ENCODE measurements at places on chromosomes 5 and 9. TPM values are rescaled to one million over a fixed set of nuclear protein-coding genes. Genes with fewer than 3 reads are reported as not detected.

DNA sequence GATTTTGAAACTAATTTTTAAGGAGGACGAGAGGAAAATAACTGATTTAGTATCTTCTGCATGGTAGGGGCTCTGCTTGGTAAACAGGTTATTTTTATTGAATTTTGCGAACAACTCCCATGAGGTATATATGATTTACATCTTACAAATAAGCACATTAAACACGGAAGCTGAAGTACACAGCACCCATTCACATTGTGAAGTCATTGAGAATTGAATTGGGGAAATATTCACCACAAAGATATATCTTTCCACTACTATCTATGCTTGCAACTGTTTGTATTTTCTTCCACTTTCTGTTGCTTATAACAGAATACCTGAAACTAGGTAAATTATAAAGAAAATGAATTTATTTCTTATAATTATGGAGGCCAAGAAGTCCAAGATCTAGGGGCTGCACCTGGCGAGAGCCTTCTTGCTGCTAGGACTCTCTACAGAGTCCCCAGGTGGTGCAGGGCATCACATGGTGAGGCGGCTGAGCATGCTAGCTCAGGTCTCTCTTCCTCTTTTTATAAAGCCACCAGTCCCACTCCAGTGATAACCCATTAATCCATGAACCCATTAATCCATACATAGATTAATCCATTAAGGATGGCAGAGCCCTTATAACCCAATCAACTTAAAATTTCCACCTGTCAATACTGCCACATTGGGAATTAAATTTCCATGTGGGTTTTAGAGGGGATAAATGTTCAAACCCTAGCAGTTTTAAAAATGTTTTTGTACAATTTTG is 79.0 kb upstream of the ZNF608 start:
- no peak for DNase-seq

GRCh38 chr5:58455066-58455465 is 4.8 kb downstream of the PLK2 start:
- DNase-seq = no peak

GRCh38 chr5:73381590-73382400 is 66.8 kb downstream of the FOXD1 start:
- DNase-seq = no peak

GRCh38 chr9:68546596-68547390 is 6.1 kb upstream of the TMEM252 start:
- no peak for DNase-seq

- no peak for DNase-seq
Measured at GRCh38 chr9:131981116-131981776, 98.4 kb downstream of the MED27 start.

- DNase-seq = no peak
Measured at GRCh38 chr5:150206098-150206778, 16.4 kb downstream of the SLC6A7 start.

DNA sequence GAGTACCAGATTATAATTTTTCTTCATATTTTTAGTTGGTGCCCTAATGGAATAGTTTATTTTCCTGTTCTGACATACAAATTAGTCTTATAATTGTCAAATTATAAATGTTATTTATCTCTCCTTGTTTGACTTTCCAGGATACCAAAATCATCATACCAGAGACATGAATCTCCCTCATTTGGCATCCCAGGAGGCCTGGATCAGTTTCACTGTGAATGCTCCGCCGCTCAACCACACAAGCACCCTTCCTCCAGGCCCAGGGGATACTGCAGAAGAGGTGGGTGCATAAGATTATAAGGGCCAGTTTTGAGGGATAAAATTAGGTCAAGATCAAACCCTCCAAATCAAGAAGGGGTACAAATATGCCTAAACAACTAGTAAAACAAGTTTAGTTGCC is 1229.3 kb downstream of the CDH12 start:
- DNase-seq = no peak

- DNase-seq = no peak
Measured at GRCh38 chr5:40312205-40312604, 367.5 kb upstream of the PTGER4 start.

DNA sequence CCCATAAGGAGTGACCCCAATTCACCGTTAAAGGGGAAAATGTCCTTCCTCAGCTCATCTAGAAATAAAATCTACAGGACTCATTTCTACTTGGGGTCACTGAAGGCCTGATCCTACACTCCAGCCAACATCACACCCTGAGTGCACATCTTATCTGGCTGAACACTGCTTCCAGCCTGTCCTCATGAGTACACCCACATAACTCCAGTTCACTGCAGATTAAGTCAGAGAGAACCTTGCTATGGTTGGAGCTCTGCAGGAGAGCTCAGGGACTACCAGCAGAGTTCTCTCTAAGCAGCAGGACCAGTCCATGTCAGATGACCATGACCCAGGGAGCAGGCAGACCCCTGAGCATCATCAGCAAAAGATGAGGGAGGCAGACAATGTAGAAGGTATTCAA is 126.9 kb upstream of the MAP3K1 start:
- no peak for DNase-seq

DNA sequence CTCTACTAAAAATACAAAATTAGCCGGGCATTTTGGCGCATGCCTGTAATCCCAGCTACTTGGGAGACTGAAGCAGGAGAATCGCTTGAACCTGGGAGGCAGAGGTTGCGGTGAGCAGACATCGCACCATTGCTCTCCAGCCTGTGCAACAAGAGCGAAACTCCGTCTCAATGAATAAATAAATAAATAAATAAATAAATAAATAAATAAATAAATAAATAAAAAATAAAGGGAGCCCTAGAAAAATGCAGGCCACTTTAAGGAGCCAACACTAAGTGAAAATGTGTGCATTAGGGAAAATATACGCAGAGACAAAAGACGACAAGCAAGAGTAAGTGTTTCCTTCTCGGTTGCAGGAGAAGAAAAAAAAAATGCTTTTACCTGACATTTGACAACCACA is 132.6 kb upstream of the CDH10 start:
- no peak for DNase-seq

DNA sequence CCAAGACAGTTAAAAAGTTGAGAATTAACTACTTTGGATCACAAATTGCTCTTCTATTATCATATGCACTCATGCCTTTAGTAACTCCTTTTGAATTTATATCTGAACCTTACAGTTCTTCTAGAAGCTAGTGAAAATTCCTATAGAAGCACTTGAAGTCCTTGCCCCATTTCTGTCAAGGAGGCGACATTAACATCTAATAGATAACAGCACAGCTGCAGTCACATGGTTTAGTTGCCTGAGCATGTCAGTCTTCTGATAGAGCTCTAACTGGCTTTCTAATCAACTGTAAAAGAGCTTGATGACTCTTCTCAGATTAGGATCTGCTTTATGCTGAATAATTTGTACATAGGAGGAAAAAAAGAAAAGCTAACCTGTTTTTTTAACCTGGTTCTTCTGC is 9.0 kb downstream of the RFESD start:
- DNase-seq = no peak

GRCh38 chr9:29069376-29069775 is 1496.1 kb upstream of the C9orf72 start:
- DNase-seq = no peak

DNA sequence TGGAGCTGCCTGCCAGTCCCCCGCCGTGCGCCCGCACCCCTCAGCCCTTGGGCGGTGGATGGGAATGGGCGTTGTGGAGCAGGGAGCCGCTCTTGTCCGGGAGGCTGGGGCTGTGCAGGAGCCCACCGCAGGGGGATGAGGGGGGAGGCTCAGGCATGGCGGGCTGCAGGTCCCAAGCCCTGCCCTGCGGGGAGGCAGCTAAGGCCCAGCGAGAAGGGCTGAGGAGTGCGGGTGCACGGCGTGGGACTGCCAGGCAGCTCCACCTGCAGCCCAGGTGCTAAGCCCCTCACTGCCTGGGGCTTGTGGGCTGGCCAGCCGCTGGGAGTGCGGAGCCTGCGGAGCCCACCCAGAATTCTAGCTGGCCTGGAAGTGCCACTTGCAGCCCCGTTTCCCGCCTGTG is 991.7 kb upstream of the ARRDC3 start:
- no peak for DNase-seq

DNA sequence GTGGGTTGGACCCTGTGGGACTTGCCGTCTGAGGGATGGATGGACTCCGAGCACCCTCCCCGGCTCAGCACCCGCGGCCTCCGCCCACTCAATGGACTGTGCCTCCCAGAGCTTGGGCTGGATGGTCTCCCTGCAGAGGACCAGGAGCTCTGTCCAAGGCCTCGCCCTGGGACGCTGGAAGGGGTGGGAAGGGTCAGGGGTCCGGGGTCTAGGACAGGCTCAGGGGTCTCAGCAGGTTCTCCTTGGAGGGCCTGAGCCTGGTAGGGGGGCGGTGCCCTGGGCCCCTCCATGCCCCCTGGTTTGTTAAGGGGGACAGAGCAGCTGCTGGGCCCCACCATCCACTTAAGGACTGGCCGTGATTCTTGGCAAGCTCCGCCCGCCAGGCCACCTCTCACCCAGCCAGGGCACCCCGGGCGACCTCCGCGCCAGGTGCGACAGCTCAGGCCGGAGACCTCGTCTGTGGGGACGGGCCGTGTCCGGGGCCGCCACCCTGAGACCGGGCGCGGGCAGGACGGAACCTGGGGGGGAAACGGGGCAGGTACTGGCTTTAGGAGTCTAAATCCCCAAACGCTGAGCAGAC is 29.2 kb downstream of the EXOC3 start:
- no peak for DNase-seq

DNA sequence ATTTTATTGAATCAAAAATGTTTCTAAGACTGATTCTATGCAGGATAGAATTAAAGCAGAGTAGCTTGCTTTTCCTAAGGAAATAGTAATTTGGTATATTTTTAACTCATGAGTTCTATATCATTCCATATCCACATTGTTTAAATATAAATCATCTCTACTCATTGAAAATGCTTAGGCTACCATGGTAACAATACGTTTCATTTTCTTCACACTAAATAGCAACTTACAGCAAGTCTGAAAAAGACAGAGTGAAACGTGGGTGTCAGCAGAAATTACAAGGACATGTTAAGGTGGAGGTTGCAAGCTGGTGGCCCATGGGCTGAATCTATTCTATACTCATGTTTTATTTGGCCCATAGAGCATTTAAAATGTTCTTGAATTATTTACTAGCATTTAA is 487.9 kb downstream of the ARHGEF28 start:
- no peak for DNase-seq

The PFN3 gene
- total RNA-seq = not detected

The IGFBPL1 gene
- 6.7 TPM for total RNA-seq

The PTGDS gene
- total RNA-seq = 697 TPM

The HDAC3 gene
- total RNA-seq = 70.6 TPM

The EIF4E1B gene
- 0.44 TPM for total RNA-seq

All from spinal cord (tissue), 10 donors.